ENCODE measurements at places on chromosomes 2 and 18. TPM values are rescaled to one million over a fixed set of nuclear protein-coding genes. Genes with fewer than 3 reads are reported as not detected.

GRCh38 chr18:68083131-68083530, 566.6 kb upstream of the DSEL start:
- no peaks in the 10 kb centered on the region for H3K27me3 ChIP-seq
- no peak for DNase-seq
- H3K27ac ChIP-seq: no peak overlapping the region

GRCh38 chr2:168190590-168191336, 56.6 kb downstream of the STK39 start:
- DNase-seq: no peak
- H3K27me3 ChIP-seq: no peaks in the 10 kb centered on the region
- no peak overlapping the region for H3K27ac ChIP-seq
- H3K4me1 ChIP-seq: peaks cover 11% of the 10 kb centered on the region
- H3K4me3 ChIP-seq: no peak overlapping the region
- H3K36me3 ChIP-seq: no peaks in the 10 kb centered on the region

DNA sequence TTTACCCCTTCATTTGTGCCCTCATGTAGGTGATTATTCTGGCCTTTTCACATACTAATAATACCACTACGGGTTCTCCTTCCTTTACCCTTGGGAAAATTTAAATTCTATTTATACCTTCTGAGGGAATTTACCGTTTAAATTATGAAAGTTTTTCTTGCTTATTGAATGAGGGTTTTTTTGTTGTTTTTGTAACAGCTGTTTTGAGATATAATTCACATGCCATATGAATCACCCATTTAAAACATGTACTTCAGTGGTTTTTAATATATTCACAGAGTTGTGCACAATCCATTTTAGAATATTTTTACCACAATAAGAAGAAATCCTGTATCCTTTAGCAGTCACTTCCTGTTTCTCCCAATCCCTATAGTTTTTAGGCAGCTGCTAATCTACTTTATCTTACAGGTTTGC, 54.7 kb downstream of the EML4 start:
- H3K4me1 ChIP-seq: no peaks in the 10 kb centered on the region
- DNase-seq: no peak
- no peak overlapping the region for H3K4me3 ChIP-seq
- H3K36me3 ChIP-seq: no peaks in the 10 kb centered on the region
- no peaks in the 10 kb centered on the region for H3K27me3 ChIP-seq
- H3K27ac ChIP-seq: no peak overlapping the region

DNA sequence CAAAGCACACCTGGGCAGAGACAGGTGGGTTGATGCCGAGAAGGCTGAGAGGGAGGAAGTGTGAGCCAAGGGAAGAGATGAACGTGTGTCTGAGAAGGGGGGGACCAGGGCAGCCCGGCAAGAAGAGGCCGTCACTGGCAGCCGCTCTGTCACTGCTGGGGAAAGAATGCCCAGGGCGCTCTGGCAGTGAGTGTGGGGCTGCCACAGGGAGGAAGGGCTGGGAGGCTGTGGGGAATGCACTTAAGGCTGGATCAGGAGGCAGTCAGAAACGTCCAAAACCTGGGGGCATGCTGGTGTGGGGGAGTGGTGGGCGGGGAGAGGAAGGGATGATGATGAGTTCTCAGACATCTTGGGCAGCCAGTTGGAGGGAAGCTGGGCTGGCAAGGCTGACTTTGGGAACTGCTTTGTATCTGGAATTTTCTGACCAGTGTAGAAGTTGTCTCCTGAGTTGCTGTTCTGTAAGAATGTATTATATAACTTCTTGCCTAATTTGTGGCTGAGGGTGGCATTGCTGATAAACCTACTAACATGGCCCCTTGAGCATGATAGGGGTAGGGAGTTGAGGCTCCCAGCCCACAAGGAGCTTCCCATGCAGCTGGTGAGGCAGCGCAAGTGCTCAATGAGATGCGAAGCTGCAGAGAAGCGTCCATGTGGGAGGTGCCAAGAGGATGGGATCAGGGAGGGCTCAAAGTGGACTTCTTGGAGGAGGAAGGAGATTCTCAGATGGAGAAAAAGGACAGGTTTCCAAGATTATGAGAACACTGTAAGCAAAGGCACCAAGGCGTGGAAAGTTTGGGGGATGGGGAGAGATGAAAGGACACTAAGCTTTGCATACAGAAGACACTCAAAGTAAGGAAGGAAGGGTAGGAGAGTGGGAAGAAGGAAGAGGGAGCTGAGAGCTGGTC, 185.1 kb upstream of the HAAO start:
- H3K27me3 ChIP-seq: no peaks in the 10 kb centered on the region
- no peaks in the 10 kb centered on the region for H3K36me3 ChIP-seq
- no peak overlapping the region for H3K4me3 ChIP-seq

DNA sequence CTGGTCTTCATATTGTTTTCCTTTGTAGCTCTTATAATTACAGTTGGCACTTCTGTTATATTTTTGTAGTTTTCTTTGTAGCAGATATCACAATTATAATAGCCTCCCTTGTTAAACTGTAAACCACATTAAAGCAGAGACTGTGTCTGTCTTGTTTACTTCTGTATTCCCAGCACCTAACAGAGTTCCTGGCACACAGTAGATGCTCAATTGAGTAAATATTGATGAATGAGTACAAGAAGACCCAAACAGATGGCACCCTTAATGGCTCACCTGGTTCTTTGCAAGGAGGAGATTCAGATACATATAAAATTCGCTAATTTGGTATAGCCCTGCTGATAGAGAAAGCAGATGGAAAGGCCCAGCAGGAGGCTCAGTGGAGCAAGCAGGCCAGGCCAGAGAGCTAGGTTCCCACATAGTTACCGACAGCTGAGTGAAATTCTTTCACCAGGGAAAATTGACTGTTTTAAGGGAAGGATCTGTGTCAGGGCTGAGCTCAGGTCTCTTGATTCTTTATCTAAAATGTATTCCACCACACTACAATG, 120.1 kb downstream of the NUP35 start:
- H3K27me3 ChIP-seq: no peaks in the 10 kb centered on the region
- H3K36me3 ChIP-seq: no peaks in the 10 kb centered on the region
- H3K4me1 ChIP-seq: no peaks in the 10 kb centered on the region
- no peak for DNase-seq
- H3K27ac ChIP-seq: no peak overlapping the region

GRCh38 chr18:51711298-51711889, 513.9 kb upstream of the MEX3C start:
- H3K27me3 ChIP-seq: no peaks in the 10 kb centered on the region
- H3K4me3 ChIP-seq: no peak overlapping the region
- no peak for DNase-seq

GRCh38 chr2:98771721-98772524, 41.0 kb upstream of the MGAT4A start:
- H3K4me1 ChIP-seq: no peaks in the 10 kb centered on the region
- no peak overlapping the region for H3K4me3 ChIP-seq
- DNase-seq: no peak

DNA sequence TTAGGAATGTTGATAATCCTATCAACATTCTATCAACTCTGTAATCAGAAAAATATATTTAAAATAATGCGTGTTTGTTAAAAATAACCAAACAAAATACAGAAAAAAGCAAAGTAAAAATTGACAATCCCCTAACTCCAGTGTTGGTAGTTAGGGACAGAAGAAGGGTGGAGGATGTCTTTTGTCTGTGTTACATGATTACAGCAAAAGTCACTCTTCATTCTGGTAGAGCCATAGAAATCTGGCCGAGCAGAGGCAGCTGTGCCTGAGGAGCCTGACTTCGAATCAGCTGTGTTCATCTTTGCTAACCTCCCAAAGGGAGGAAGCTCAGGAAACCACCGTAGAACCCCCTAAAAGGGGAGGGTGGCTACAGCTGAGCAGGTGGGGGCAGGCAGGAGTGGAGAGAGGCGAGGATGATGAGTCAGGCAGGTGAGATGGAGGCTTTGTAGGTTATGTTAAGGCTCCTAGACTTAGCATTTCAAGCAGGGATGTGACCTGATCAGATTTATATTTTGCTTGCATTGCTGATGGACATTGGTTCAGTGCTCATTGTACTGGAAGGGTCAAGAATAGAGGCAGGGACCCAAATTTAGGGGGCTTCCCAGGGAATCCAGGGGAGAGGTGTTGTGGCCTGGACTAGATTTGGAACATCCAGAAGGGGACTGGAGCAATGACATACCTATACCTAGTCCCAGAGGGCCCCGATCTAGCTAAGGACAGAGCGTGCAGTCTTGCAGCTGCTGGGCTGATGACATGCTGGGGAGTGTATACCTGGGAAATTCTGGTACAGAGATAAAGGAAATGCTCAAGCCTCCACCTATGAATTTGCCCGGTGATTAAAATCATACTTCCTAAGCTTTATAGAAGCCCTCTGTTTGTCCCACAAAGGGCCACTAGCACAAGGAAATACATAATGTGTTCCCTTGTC, 95.7 kb downstream of the NEDD4L start:
- DNase-seq: no peak
- no peaks in the 10 kb centered on the region for H3K27me3 ChIP-seq
- no peaks in the 10 kb centered on the region for H3K36me3 ChIP-seq
- peak overlapping the region; percentile 32 for H3K27ac ChIP-seq
- H3K4me3 ChIP-seq: no peak overlapping the region
- peaks cover 3% of the 10 kb centered on the region for H3K4me1 ChIP-seq

GRCh38 chr2:42029171-42029570, 18.6 kb upstream of the PKDCC start:
- H3K27me3 ChIP-seq: no peaks in the 10 kb centered on the region
- peaks cover 31% of the 10 kb centered on the region for H3K4me1 ChIP-seq
- H3K4me3 ChIP-seq: no peak overlapping the region
- no peaks in the 10 kb centered on the region for H3K36me3 ChIP-seq
- no peak overlapping the region for H3K27ac ChIP-seq

DNA sequence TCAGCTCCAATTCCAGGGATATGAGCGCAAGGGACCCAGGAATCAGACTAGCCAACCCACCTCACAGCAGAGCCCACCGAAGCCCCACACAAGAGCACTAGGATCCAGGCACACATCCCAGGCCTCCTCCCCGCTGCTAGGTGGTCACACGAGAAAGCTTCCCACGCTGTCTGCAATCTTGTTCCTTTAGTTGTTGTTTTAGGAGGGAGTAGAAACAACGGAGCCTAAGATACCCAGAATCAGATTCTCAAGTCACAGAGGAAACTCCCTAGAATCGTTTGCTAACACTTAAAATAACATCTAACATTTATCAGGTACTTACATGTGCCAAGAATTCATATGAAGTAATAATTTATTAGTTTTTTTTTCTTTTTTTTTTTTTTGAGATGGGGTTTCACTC, 9.7 kb upstream of the ATL2 start:
- no peak overlapping the region for H3K27ac ChIP-seq
- H3K4me1 ChIP-seq: no peaks in the 10 kb centered on the region
- H3K36me3 ChIP-seq: no peaks in the 10 kb centered on the region
- no peak for DNase-seq
- no peak overlapping the region for H3K4me3 ChIP-seq

GRCh38 chr2:104840156-104840555, 13.8 kb upstream of the POU3F3 start:
- peaks cover 15% of the 10 kb centered on the region for H3K27me3 ChIP-seq
- H3K27ac ChIP-seq: no peak overlapping the region
- no peak for DNase-seq
- H3K36me3 ChIP-seq: no peaks in the 10 kb centered on the region

DNA sequence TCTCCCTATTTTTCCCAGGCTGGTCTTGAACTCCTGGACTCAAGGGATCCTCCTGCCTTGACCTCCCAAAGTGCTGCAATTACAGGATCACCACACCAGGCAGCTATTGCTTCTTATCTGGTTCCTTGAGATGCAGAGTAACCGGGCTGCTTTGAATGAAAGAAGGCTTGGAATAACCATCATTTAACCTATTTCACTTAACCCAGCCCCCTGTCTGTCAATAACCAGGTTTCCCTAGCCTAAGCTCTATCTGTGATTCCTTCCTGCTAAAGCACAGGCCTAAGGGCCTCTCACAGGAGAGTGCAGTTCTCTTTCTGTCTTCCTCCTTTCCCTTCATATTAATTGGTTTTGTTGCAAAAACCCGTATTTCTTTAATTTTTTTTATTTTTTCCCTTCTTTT, 393.5 kb upstream of the RAB12 start:
- no peak overlapping the region for H3K4me3 ChIP-seq
- H3K27ac ChIP-seq: no peak overlapping the region
- no peak for DNase-seq
- no peaks in the 10 kb centered on the region for H3K27me3 ChIP-seq
- no peaks in the 10 kb centered on the region for H3K36me3 ChIP-seq

- H3K27ac ChIP-seq: no peak overlapping the region
- H3K4me3 ChIP-seq: no peak overlapping the region
- no peaks in the 10 kb centered on the region for H3K4me1 ChIP-seq
- no peak for DNase-seq
- H3K27me3 ChIP-seq: no peaks in the 10 kb centered on the region
- H3K36me3 ChIP-seq: no peaks in the 10 kb centered on the region
Measured at GRCh38 chr2:199230091-199230490, 227.6 kb downstream of the SATB2 start.

DNA sequence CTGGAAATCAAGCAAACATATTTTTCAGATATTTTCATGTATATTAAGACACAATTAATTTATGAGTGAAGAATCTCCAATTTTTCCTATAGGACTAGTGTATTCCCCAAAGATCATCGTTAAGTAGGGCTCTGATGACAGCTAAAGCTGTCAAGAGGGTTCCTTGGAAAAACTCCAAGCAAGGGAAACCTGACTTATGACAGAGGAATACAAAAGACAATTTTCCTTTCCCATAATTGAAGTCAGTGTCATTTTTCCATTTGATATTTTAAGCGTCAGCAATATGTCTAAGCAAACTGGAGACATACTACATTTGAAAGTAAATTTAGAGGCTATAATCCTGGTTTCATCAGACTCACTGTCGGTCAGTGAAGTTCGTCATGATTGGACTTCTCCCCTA, 36.1 kb downstream of the RIT2 start:
- DNase-seq: no peak
- no peaks in the 10 kb centered on the region for H3K27me3 ChIP-seq
- H3K27ac ChIP-seq: no peak overlapping the region
- H3K36me3 ChIP-seq: no peaks in the 10 kb centered on the region
- no peaks in the 10 kb centered on the region for H3K4me1 ChIP-seq

IL37 gene
- not detected for total RNA-seq

BUB1 gene
- 1.8 TPM for total RNA-seq

IL36RN gene
- total RNA-seq: not detected

SCN3A gene
- 6.3 TPM for total RNA-seq

Data from kidney (tissue), 22 donors.